ENCODE measurements at places on chromosomes 2 and 18.
A peak's percentile ranks its signal among the peaks of the same experiment; 100 is the strongest.

DNA sequence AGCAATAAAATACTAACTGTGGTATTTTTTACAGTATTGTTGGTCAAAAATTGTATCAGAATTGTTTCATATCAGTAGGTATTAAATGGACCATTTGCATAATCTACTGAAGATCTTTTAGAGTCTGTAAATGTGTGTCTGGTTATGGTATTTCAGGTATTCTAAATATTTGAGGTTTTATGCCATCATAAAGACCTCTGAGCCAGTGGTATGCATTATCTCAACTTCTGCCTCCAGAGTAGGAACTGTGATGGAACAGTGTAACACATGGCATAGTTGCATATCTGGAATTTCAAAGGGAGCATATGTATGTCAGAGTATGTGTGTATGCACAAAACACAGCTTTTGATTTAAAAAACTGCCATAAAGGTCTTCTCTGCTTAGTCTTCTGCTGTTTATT, 15.4 kb downstream of the GREB1L start:
- DNase-seq, result no peak

- peak; percentile 9 for DNase-seq
These were observed at the start of gene CYBRD1 for GRCh38 chr2:171522052-171522787. Gene CYBRD1 (plus strand): TSS chr2:171522474. CDS start chr2:171522546, 72 bp downstream.

DNA sequence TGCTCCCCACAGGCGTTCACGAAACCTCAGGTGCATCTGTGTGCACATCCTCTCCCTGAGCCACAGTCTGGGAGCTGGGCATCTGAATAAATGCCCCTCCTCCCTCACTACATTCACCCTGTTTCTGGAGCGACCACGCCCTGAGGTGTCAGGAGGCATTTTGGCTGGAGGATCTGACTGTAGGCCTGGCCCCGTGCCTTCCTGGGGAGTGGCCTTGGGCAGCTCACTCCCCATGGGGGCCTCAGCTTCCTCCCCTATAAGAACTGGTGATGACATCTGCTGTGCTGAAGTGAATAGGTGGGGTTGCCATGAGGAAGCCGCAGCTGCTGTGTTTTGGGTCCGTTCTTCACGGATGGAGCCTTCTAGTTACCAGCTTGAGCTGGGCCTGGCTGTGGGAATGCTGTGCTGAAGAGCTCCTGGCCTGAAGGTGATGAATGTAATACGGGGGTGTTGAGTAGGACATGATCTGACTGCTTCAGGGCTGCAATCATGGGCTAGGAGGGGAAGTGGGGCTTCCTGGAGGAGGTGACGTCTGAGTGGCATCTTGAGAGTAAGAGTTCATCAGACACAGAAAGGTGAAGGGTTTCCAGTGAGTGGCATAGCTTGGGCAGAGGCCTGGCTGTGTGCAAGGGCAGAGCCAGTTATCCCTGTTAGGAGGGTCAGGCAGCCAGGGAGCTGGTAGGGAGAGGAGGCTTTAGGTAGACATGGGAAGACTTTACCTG, 58.2 kb downstream of the GLI2 start:
- no peak for DNase-seq

- DNase-seq, result no peak
These were observed 38.0 kb downstream of the LINC00305 start for GRCh38 chr18:64110692-64111480.

DNA sequence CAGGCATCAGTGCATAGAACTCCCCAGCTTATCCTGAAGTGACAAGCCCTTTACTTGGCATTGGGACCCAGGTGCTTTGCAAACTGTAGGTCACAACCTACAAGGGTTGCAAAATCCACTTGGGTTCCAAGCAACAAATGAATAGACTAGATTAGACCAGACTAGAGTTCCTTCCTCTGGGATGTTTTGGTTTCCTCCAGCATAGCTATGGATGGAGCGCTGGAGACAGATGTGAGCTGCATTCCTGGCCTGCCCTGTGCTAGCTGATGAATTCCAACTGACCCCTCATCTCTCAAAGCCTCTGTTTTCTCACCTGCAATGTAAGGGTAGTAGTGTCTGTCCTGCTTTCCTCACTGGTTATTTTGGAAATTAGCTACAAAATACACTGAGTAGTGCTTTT, 86.2 kb downstream of the NPAS2 start:
- no peak for DNase-seq

GRCh38 chr2:37857575-37858399, 67.3 kb upstream of the RMDN2 start:
- DNase-seq, result no peak

- no peak for DNase-seq
These were observed 53.4 kb upstream of the REV1 start for GRCh38 chr2:99543247-99543646.

GRCh38 chr18:8365006-8365405, 244.2 kb upstream of the RAB12 start:
- no peak for DNase-seq

DNA sequence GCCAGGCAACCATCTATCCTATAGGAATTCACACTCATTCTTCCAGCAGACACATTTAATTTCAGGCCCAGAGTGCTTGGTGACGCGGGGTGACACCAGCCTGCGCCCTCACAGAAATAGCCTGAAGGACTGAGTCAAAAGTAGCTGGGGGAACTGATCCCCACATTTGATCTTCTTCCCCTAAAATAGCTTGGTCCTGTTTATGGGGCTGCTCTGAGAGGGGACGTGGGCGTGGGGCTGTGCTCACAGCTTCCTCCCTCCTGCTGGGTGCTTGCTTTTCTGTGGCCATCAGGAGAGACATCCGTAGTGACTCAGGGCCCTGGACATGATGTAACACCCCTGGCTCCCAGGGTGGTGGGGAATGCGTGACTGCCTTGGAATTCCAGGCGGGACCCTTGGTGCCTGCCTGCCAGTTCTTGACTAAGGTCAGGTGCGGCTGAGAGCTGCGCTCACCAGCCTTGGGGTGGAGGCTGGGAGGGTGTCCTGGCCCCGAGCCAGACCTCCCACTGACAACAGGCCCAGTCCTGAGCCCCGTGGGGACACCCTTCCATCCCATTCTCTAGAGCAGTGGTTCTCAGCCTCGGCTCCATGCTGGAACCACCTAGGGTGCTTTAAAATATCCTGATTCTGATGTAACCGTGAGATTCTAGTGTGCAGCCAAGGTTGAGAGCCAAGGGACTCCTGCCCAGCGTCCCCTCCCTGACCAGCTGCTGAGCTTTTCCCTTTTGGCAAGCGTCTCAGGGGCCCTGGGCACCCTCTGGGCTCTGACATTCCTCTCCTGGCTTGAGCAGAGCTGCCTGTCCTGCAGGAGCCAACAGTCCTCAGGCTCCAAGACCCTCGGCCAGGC, 47.4 kb upstream of the SMAD7 start:
- DNase-seq, result no peak

DNA sequence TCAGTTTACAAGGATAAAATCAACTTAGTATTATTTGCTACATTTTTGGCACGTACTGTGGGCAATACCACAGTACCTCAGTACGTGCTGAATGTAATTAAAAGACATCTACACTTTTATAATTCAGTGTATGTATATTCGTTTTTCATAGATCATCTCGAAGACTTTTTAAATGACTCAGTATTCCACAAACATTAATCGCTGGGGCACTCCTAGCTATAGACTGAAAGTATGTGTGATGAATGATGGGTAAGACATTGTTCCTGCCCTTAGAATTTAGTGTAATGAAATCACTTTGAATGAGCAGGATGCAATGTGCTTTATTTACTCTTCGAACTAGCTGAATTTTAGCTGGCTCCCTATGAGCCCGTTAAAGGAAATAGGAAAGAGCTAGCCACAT, 245.6 kb upstream of the RASGRP3 start:
- DNase-seq, result no peak

DNA sequence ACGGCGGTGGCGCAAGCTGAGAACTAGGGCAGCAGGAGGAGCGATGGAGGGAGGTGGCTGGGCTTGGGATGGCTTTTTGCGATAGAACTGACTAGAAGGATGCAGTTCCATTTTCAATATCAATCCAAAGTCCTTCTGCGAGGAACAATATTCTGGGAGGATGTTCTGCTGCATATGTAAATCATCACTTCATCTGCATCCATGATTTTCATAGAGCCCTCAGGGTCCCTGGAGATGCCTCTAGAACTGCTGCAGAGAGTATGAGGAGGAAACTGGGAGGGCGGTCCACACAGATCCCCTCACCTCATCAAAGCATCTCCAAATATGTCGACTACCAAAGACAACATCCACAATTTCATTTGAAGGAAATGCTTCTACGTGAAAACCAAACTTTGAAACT, 20.8 kb downstream of the CACNB4 start:
- DNase-seq, result no peak

- no peak for DNase-seq
These were observed 99.8 kb downstream of the ALK start for GRCh38 chr2:29821591-29821990.

- no peak for DNase-seq
These were observed 136.3 kb upstream of the CAVIN2 start for GRCh38 chr2:191983186-191983585.

DNA sequence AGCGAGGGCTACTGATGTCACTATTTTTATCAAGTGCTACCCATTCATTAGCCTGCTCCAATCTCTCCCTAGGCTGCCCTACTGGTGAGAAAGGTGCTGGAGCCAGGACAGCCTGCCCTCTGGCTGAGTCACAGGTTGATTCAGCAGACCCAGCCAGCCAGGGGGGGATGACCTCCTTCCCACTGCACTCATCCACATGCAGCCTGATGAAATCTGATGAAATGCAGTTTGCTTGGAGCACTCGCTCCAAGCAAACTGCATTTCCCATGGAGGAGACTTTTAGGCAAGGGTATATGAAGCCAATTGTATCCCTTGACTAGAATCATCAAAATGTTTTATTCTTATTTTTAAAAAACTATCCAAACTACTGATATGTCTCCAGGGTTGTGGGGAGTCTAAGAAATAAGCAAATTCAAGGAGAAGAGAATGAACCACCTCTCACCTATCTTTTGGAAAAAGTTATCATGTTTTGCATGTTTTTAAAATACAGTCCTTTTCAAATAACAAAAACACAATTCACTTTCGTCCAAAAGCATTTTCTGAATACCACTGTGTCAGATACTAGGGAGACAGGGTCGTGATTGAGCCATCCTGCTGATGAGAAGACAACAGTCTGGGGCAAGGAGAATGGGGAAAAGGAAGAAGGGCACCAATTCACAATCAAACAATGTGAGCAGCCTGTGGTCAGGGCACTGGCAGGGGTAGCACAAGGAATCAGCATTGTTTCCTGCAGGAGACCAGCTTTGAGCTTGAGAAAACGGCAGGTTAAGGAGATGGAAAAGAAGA, 128.3 kb downstream of the AFF3 start:
- no peak for DNase-seq

- DNase-seq, result no peak
These were observed 123.2 kb downstream of the RBM43 start for GRCh38 chr2:151138507-151138906.

GRCh38 chr2:71212336-71212735, 14.6 kb downstream of the PAIP2B start:
- DNase-seq, result no peak

DNA sequence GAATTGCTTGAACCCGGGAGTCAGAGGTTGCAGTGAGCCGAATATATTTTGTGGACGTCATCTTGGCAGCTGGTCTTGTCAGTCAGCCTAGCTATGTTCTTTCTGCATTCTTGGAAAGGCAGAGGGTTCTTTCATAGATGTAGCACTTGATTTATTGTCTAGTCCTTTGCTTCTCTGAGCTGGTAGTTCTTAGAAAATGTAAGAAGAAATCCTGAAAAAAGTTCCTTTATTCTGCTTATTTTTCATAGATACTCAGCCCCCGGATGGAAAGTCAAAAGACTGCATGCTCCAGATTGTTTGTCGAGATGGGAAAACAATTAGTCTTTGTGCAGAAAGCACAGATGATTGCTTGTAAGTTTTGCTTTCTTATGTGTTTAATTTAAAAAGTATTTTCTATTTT, 21.3 kb downstream of the PLEKHB2 start:
- no peak for DNase-seq

DNA sequence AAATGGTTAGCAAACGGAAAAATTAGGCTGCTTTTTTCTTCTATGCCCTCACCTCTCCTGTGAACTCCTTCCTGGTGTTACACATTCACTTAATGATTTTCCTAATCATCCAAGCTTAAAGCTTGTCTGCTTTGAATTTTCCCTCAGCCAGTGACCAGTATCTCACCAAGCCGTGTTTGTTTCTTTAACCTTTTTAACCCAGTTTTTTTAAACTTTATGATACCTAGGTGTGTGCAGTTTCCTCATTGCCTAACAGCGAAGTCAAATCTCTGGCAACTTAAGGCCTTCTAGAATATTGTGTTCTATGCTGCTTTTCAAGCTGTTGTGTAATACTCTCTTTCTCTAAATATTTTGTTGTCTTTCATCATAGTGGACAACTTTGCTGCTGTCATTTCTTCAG, 113.0 kb downstream of the PIK3C3 start:
- no peak for DNase-seq

GRCh38 chr2:52289741-52290140, 1257.8 kb upstream of the NRXN1 start:
- DNase-seq, result no peak

DNA sequence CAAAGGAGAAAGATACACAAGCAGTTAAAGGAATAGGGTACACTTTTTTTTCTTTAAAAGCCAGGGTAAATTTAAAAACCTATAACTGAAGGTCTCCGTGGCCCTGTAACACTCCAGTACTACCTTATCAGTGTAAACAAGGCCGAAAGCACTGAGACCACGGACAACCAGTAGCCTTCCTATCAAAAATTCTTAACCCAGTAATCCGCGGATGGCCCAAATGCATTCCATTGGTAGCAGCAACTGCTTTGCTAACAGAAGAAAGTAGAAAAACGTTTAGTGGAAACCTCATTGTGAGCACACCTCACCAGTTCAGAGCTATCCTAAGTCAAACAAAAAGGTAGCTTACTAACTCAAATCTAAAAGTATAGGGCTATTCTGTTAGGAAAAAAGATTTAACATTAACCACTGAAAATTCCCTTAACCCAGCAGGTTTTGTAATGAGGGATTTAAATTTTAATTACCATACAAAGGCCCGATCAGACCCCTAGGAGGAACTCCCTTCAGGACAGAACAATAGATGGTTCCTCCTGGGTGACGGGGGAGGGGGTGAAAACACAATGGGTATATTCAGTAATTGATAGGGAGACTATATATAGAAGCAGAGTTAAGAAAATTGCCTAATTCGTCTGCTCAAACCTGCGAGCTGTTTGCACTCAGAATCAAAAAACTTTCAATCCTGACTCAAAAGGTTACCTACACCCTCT, 50.8 kb upstream of the CWC22 start:
- no peak for DNase-seq

DNA sequence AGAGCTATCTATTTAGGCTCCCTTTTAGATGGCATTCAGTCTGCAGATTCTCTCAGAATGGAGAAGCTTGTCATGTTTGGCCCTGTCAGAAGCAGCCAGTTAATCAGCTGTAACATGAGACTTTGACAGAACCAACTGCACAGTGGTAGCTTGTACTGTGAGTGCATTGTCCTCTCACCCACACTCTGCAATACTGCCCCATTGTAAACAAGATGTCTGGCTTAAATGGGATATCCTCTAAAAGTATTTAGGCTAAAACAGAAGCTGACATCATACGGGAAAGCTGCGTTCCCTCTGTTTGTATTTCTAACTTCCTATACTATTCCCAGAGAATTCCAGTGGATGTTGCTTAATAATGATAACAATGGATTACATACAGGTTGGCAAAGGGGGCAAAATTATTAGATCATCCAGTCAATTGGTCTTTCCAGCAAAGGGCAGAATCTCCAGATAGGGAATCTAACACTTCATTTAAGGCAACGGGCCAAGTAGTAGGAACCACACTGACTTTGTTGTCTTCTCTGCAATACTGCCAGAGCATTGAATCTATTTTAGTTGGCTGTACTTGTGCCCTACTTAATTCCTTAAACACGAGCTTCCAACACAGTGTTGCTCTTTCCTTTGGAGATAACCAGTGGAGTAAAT, 15.4 kb upstream of the STAT4 start:
- no peak for DNase-seq

GRCh38 chr2:74036450-74037195, 51.9 kb downstream of the TET3 start:
- no peak for DNase-seq

Measured in activated naive CD4-positive, alpha-beta T cell treated with Interleukin-2 at 50 U/mL for 16 hours (primary cell).